H9 (cell line): ENCODE measurements at places on chromosomes 16 and 17.
A peak's percentile ranks its signal among the peaks of the same experiment; 100 is the strongest.

- DNase-seq, result no peak
Measured at GRCh38 chr16:84443166-84443802, 61.2 kb downstream of the MEAK7 start.

DNA sequence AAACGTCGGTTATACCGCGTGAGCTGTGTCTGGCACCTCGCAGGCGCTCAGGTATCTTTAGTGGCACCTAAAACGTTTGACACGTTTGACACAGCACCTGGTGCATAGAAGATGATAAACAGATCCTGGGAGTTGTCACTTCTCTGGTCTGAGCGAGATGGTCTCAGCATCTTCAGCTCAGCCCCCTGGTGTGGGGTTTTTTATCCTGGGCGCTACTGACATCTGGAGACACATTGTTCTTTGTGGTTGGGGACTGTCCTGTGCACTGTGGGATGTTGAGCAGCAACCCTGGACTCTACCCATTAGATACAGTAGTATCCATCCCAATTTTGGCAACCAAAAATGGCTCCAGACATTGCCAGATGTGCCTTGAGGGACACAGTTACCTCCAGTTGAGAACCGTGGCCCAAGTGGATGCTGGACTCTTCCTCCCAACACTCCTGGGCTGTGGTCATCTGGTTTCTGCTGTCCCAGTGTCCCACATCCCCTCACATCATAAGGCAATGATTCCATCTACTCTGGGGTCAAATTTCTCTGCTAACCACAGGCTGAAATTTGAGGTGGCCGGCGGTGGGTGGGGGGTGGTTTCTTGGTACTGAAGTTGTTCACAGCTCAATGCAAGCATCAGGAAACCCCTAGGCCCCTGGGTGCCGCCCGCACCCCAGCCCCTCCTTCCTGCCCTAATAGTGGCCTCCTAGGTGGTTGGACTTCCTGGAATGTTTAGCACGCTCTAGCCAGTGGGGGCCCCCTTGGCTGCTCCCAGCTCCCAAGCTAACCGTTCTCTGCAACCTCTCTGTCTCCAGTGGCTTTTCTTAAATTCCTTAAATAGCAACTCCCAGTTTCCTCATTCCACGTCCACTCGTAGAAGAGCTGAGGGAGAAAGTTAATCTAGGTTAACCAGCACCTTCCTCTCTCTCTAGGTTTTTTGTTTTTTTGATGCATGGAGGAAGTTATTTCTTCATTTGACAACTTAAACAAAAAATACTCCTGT is 124.8 kb downstream of the ABCC1 start:
- DNase-seq, result peak; percentile 61

DNA sequence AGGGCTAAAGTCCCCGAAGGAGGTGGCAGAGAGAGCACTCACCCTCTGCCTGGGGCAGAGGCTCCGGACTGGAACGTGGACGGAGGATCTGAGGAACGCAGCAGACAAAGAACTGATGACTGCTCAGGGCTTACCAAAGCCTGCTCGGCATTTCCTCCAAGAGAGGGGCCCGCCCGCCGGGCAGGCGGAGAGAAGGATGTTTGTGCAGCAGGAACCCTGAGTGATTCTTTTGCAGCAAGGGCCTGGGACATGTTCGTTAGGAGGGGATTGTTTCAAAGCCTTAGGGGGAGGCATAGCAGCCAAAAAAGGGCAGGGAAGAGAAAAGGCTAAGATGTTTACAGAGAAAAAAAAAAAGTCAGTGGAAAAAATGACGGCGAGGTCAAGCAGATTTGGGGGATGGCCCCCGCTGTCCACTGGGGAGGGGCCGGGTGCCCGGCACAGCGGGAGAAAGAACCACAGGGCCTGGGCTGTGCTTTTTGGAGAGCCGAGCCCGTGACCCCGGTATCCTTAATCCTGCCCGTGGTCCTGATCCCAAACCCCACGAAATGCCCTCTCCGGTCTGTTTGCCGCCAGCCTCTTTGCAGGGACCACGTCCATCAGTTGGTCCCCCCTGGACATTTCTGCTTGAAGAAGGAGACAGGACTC is 129.3 kb downstream of the NTN1 start:
- no peak for DNase-seq

GRCh38 chr16:67781565-67781921 is 24.8 kb downstream of the RANBP10 start:
- DNase-seq, result no peak

DNA sequence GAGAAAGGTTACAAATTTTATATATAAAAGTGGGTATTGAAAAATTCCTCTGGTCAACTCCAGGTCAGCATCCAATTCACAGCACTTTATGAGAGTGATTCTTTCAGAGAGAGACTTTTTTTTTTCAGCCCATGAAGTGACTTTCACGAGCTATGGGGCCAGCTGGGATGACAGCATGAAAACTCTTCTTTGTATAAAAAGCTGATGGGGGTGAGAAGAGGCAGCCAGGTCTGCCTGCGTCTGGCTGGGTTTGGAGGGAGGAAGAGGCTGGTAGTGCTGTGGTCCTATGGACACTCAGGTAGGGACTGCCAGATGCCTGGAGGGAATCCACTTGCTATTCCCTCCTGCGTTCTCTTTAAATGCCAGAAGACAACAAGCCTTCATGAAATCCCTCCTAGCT is 250.6 kb downstream of the UTP18 start:
- DNase-seq, result no peak

DNA sequence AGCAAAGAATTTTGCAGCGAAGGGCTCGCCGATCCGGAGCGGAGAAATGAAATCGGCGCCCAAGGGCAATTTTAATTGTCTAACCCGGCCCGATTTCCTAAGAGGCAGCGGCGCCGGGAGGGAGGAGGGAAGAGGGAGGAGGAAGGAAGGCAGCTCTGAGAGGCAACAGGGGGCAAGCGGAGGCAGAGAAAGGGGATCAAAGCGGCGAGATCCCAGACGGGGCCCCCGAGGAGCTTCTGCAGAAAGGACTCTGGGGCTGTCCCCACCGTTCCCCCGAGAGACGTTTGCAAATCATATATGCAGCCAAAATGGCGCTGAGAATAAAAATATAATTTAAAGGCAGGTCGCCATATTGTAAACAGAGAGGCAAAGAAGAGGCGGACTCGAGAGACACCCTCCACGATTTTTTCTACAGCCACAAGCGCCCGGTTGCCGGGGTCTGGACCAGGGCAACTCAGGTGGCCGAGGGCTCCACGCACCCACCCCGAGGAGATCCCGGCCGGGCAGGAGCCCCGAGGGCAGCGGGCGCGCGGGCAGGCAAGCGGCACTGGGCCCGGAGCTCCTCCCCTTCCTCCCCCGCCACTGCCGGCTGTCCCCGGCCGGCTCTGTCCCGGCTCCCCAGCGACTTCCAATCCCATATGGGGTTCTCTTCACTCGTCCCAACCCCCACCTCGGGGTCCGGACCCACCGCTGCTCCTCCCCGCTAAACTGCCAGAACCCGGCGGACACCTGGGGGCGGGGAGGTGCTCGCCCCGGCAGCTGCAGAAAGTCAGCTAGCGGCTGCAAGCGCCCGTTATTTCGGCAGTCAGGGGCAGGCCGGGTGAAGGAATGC is 1.9 kb downstream of the PHF12 start:
- DNase-seq, result peak; percentile 72

DNA sequence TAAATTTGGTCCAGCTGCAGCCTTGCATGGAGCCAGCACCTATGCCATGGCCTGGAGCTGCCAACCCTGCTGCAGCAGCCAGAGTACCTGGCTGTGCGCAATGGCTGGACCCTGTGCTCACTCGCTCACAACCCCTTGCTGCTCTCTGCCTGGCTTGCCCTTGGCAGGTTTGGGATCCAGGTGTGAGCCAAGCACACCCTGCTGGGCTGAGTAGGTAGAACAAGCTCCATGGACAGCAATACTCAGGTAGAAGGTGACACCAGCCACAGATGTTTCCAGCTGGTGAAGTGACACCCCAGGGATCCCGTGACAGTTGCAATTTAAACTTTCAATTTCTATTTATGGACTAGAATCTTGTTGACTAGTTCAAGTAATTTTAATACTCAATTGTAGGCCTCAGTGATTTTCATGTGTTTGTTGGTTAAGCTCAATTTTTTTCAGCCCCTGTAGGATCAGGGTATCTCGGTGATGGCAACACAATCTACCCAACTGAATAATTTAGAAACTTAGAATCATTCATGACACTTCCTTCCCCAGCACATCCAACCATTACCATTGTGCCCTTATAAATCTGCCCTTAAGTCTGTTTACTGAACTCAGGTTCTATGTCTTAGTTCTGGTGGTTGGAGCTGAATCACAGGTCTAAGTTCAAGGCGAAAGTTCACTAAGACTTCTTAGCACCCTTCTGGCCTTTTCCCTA is 480.0 kb downstream of the PMP22 start:
- DNase-seq, result peak; percentile 70

DNA sequence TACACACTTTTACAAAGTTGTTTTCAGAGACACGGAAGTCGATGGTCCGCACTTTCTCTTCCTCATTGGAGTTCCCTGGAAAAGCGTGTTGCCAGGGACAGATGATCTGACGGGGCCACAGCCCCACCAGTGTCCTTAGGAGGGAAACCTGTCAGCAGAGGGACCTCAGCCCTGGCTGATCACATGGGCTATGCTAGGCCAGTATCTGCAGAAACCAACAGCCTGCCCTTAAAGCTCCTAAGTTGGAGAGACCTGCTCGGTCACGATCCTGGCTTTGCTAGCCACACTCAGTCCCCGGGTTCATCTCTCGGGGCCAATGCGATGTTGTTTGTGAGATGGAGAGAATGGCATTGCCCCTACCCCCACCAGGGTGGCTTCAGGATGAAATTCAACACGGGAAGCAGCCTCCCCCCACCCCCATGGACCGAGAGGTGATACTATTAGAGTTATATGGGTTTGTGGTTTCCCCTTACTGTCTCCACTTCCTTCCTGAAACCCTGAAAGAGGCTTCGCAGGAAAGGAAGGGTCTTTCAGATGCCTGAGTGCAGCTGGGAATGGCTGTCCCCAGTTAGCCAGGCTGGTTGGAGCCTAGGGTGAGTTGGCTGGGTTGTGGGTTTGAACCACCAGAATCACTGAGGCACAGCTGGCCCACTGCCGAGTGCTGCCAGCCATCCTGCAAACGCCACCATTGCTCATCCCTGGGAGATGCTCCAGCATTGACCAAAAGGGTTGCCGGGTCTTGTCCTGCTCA is 16.6 kb downstream of the RMI2 start:
- no peak for DNase-seq

DNA sequence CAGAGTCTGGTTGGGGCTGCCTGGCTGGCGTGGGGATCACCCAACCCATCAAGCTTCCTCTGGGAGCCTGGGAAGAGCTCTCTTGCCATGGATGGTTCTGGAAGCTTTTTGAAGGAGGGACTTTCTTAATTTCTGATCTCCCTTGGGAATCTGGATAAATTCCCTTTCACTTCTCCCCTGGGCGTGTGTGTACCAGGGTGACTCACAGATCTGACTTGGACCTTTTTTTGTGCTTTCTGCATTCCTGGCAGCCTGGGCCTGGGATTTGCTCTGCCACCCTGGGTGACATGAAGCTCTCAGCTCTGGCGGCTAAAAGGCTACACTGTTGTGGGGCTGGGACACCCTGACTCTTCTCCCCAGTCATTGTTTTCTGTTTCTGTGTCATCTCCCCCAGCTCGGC is 70.1 kb downstream of the ABCC1 start:
- DNase-seq, result no peak

- DNase-seq, result no peak
Measured at GRCh38 chr16:69474408-69474807, 50.0 kb downstream of the CYB5B start.

GRCh38 chr16:87965417-87965816 is 14.2 kb downstream of the BANP start:
- DNase-seq, result peak; percentile 50

- DNase-seq, result peak; percentile 25
Measured at GRCh38 chr17:81349397-81350319, 45.6 kb upstream of the BAHCC1 start.

- DNase-seq, result peak; percentile 21
Measured at GRCh38 chr16:2598133-2598641, 60.4 kb downstream of the PDPK1 start.

GRCh38 chr17:41324180-41325075 is 8.9 kb upstream of the KRTAP17-1 start:
- DNase-seq, result peak; percentile 83

DNA sequence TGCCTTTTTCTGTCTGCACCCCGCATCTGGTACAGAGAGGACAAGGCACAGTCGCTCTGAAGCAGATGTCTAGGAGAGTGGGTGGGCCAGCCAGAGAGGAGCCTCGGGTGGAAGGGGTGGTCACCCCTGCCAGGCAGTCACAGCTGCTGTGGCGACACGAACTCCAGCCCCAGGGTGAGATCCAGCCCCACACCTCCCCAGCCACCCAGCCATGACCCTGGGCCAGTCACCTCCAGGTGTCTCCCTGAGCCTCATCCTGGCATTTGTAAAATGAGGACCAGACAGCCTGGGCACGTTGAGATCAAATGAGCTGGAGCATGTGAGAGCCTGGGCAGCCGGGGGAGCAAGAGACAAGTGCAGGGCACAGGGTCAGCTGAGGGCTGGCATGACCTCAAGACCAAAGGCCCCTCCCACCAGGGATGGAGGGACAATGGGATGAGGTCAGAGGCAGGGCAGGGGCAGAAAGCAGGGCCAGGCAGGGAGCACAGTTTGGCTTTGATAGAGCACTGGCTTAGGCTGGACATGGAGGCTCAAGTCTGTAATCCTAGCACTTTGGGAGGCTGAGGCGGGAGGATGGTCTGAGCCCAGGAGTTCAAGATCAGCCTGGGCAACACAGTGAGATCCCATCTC is 7.7 kb downstream of the ADAM11 start:
- DNase-seq, result peak; percentile 54

DNA sequence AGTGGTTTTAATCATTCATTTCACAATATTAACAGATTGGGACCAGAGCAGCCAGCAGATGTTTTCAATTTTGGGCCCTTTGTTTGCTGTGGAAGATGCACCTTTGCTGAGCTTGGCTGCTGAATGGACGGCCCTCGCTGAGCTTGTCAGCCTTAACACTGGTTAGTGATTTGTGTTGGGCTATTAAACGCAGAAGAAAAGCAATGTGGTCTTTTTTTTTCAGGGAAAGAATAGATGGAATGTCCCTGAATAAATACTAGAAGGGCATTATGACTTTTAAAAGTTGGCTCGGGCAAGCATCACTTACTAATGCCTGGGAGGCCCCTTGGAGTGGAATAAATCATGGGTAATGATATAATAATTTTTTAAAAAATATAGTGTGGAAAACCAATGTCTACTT is 297.0 kb downstream of the MAP2K6 start:
- no peak for DNase-seq

DNA sequence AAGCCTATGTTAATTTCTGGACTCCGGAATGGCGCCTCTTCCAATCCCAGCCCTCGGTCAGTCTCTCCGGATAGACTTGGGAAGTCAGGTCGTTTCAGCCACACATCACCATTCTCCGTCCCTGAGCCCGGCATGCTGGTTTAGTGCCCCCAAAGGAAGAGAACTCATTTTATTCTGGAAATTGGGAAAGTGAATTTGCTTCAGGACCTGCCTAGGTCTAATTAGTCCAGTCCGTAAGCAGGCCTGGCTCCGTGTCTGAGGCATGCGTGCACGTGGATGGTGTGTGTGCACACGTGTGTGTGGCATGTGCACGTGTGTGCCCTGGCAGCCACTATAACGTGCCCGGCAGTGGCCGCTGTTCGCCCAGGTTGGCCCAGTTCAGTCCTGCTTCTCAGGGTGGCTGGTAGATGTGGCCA is 77.4 kb downstream of the RPA1 start:
- no peak for DNase-seq

DNA sequence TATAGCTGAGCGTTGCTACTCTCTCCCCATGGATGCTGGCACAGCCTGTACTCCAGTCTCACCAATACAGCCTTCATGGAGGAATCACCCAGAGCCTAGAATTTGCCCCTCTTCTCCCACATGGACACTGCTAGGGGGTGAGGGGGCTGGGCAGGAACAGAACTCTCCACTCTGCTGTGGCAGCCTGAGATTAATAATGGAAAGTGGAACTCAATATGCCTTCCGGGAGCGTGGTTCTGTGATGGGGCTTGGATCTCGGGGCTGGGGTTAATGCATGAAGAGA is 1.2 kb downstream of the SLC9A5 start:
- DNase-seq, result no peak

GRCh38 chr17:32348483-32348800 is 1.5 kb upstream of the ZNF207 start:
- no peak for DNase-seq
